ENCODE measurements at places on chromosomes 3 and 15.

DNA sequence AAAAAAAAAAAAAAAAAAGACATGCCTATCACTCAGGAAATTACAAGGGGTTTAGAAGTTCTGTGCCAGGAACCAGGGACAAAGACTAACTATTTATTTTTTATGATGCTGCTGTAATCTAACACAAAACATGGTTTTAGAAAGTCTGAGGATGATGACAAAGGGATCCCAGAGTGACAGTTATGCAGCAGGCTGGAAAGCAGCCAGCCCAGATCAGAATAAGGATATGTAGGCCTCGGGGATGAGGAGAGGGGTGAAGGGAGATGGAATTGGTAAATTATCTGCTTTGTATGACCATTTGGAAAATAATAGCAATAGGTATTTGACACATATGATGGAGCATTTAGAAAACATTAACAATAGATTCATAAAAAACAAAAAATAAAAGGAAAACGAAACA, 34.1 kb upstream of the NMD3 start:
- no peak for DNase-seq

GRCh38 chr3:122458992-122459391, 43.1 kb upstream of the WDR5B start:
- no peak for DNase-seq

- DNase-seq, result peak; percentile 66
Measured at GRCh38 chr3:63818282-63819150, 583 bp upstream of the C3orf49 start.

GRCh38 chr3:129474984-129475804, 35.2 kb downstream of the IFT122 start:
- no peak for DNase-seq

DNA sequence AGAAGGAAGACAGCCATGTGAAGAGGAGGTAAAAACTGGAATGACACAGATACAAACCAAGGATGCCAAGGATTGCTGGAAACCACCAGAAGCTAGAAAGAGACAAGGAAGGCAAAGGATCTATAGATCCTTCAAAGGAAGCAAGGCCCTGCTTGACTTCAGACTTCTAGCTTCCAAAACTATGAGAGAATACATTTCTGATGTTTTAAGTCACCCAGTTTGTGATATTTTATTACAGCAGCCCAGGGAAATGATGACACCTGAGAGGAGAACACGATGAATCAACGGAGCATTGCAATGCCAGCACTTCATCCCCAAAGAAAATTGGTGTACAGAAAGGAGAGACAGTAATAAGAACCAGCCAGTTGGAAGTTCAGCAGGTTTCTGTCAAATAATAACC, 116.3 kb downstream of the MAGI1 start:
- no peak for DNase-seq

DNA sequence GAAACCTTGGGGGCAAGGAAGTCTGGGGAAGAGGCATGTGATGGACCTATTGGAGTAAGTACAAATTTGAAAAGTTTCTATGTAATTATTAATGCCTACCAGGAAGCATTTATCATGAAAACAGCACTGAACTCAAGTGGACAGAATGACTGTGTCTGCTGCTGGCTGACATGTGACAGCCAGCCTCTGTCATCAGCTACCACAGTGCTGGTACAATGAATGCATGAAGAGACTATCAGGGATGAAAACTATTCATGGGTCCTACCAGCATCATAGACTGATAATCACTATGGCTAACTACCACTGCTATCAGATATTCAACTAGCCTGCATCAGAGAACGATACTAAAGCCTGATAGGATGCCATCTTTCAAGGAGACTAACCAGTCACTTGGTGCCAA, 193.5 kb downstream of the RAP2B start:
- DNase-seq, result no peak

- DNase-seq, result no peak
Measured at GRCh38 chr15:82186719-82187406, 75.7 kb downstream of the EFL1 start.

DNA sequence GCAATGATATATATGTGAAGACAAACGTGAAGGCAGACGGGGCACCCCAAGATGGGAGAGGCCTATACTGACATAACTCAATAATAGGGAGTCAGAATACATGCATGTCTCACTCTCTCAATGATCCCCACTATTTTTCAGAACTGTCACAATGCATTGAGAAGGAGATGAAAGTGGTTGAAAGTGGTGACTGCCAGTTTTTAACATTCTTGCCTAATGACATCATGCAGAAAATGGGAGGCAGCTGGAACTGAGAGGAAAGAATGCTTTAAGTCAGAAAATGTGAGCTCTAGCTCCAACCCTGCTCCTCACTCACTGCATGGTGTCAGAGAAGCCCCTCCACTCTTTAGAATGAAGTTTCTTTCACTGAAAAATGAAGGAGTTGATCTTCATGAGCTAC, 55.3 kb upstream of the P2RY1 start:
- DNase-seq, result no peak

DNA sequence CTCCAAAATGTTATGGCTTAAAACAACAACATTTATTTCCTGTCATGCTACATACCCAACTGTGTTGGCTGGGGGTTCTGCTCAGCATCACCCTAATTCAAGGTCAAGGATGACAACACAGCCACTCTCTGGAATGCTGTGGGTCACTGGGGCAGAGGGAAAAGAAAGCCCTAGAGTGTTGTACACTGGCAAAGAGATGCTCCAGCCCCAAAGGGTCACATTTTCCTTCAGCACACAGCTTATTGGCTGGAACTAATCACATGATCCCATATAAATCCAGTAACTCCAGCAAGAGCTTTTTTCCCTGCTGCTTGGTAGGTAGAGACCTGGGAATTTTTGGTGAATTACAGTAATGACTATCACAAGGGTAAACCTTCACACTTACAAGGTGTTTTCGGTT, 1041.4 kb downstream of the NTRK3 start:
- DNase-seq, result no peak

GRCh38 chr15:63047792-63048114, 5.2 kb downstream of the TPM1 start:
- DNase-seq, result no peak

- no peak for DNase-seq
Measured at GRCh38 chr15:41276831-41277230, 45.8 kb downstream of the CHP1 start.

GRCh38 chr3:177781686-177782161, 584.4 kb upstream of the TBL1XR1 start:
- no peak for DNase-seq

- DNase-seq, result no peak
Measured at GRCh38 chr3:65343736-65344135, 655.9 kb upstream of the ADAMTS9 start.

DNA sequence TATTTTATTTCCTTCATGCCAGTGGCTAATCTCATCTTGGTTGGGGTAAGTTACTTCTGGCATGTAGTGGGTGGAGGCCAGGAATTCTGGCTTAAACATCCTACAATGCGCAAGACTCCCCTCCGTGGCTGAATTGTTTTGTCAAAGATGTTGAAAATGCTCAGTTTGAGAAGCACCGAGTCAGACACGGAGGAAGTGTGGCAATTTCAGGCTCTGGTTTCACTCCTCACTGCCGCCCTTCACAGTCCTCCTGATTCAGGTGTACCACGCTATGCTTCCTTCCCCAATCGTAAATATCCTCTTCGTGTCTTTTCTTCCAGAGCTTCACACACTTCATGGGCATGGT, 150.7 kb downstream of the OPA1 start:
- DNase-seq, result no peak

DNA sequence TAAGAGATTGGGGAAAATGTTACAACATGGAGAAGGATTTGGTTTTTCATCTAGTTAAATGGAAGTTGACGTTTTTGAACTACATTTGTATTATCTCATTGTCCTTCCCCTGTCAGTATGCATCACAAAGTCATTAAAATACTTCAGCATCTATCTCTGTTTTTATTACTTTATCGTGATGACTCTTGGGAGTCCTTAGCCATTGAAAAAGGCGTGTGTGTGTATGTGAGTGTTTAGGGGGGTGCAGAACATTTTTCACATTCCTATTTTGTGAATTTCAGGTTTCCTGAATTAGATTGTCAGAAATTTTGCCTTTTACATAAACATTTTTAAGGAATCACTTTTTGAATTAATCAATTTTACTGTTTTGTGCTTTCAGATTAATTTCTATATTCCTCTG, 360.6 kb upstream of the SGO1 start:
- DNase-seq, result no peak

DNA sequence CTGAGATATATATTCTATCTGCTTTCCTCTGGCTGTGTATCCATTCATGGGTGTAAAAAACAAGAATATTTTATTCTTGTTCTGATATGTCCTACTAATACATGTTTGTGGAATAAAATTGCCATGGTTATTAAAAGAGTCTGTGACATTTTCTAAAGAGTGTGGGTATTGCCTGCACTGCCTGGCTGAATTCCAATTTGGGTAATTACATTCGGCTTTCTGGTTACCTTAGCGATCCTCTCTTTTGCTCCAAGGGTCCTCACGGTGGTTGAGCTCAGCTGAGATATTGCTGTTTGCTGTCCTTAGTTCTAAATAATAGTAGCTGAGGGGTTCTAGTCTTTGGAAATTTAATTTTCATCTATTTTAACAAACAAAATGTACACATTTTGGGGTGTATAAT, 301.4 kb upstream of the DNAJC19 start:
- no peak for DNase-seq

DNA sequence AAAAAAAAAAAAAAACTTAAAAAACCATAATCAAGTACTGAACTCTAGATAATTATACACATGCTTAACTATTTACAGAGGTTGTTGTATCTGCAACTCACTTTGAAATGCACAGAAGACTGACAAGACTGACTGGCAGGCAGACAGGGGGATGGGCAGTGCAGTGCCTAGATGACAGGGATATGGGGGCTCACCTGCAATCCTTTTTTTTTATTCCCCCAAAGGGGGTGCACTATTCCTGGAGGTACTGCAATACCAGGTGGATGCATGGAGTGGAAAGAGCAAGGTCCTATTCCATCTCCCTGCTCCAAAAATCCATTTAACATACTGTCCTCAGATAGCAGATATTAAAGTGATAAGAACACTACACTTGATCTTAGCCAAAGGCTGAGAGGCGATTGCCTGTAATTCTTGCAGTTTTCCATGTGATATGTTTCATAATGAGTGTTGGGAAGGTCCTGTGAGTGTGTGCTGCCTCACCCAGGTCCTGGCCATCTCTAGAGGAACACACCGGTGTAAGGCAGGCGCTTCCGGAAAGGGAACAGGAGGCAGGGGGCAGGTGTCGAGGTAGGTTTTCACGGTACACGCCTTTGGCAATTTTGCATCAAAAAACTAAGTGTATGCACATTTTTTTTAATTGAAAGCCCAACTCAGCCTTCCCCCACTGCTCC, 22.7 kb downstream of the SEC61A1 start:
- no peak for DNase-seq

DNA sequence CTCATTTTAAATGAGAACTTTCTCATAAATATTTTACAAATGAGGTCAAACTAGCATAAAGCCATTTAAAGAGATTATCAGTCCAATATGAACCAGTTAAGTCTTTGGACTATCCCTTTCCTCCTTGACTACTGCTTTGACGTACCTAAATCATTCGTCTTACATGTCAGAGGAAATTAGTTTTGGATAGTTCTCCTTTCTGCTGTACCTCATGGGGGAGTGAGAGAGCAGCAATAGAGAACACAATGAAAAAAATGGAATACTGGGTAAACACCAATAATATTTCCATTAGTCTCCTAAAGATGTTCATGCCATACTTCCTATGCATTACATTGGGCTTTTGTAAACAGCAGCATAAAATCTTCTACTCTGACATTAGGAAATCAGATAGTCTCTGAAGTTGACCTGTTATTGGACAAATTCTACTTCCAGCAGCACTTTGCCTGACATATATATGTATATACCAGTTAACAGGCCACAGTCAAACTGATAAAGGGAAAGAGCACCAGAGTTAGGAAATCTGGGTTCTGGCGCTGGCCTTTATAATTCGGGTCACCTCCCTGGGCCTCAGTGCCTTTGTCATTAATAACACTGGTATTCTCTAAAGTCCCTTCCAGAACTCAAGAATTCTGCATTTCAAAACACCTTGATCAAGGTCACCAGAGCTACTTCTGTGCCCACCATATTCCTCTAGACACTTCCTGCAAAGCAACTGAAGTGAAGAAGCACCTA, 26.8 kb downstream of the TIMMDC1 start:
- DNase-seq, result no peak

GRCh38 chr3:148373961-148374360, 323.7 kb upstream of the AGTR1 start:
- no peak for DNase-seq

DNA sequence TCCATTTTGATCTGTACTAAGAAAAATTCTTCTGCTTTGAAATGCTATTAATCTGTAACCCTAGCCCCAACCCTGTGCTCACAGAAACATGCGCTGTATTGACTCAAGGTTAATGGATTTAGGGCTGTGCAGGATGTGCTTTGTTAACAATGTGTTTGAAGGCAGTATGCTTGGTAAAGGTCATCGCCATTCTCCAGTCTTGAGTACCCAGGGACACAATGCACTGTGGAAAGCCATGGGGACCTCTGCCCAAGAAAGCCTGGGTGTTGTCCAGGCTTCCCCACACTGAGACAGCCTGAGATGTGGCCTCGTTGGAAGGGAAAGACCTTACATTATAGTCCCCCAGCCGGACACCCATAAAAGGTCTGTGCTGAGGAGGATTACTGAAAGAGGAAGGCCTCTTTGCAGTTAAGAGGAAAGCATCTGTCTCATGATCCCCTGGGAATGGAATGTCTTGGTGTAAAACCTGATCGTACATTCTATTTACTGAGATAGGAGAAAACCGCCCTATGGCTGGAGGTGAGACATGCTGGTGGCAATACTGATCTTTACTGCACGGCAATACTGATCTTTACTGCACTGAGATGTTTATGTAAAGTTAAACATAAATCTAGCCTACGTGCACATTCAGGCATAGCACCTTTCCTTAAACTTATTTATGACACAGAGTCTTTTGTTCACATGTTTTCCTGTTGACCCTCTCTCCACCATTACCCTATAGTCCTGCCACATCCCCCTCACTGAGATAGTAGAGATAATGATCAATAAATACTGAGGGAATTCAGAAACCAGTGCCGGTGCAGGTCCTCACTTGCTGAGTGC, 6.3 kb downstream of the PIGZ start:
- no peak for DNase-seq

GRCh38 chr3:13788522-13789424, 91.1 kb downstream of the WNT7A start:
- no peak for DNase-seq

- no peak for DNase-seq
Measured at GRCh38 chr3:180467177-180467576, 134.8 kb upstream of the TTC14 start.

DNA sequence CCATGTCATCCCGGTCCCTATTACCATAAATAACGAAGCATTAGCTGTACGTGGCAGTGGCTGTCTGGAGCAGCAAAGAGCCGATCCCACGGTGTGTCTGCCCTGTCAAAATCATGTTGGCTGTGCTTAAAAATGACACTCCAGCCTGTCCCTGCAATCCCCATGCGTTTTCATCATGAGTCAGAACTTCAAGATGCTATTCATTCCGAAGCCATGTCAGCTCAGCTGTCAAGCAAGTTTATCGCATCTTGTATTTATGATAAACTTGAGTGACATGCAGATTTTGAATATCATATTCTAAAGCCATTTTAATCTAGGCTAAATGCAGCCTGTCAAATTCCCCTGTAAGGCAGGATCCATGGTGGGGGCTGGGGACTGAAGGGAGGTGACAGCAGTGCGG, 152.4 kb downstream of the TJP1 start:
- no peak for DNase-seq
